ENCODE measurements at places on chromosomes 2 and 18. TPM values are rescaled to one million over a fixed set of nuclear protein-coding genes. Genes with fewer than 3 reads are reported as not detected.

- no peak for DNase-seq
Observed at GRCh38 chr2:207905546-207905945, 119.8 kb downstream of the PLEKHM3 start.

- no peak for DNase-seq
Observed at GRCh38 chr2:64019975-64020528, 824 bp upstream of the VPS54 start.

DNA sequence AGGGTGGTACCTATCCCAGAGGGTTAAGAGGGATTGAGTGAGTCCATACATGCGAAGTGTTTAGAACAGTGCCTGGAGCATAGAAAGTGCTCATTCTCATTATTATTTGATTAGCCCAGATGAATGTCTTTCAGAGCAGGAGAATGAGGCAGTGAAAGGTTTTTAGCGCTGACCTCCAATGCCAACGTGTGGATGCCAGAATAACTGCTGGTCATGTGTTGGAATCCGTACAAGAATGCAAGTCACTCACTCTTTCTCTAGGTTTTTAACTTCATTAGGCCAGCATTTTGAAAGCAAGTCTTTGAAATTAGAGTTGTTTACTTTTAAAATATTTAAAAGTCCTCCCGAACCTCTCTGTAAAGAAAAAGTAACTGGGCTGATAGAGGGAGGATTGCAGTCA lies 374.2 kb downstream of the EN1 start:
- no peak for DNase-seq

DNA sequence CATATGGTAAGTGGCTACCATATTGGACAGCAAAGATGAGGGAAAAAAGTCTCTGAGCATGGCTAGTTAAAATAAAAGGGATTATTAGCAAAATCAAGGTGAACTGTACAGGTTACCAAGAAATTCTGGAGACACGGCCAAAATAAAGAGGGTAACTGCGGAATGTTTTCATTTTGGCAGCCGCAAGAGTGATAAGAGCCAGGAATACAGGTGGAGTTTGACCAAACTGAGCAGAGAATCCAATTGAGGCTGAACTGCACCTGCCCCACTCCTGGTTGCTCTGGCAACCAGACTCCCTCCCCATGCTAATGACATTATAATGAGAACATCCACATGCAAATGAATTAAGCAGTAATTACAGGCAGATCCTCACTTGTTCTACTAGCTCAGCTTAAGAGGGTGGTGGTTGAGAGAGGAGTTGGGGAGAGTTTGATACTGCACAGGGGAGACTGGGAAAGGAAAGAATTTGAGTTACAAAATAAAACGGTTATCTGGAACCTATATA lies 18.8 kb upstream of the EPHA4 start:
- DNase-seq = no peak

- DNase-seq = peak; percentile 59
Observed at GRCh38 chr2:230160112-230160660, 59.6 kb downstream of the SP110 start.

DNA sequence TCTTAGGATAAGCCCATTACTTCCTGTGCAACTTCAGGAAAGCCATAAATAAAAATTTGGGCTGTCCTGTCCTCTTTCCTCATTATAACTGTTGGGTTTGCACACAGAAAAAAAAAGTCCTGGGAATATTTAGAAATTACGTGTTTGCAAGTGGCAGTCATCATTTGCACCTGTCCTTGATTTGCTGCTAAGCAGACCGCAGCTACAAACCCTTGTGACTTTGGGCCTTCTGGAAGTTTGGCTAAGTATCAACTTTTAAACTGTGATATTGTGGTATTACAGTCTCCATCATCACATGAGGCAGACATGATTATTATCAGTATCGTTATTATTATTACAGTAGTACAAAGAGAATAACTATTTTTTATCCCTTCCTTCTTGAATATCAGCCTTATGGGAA lies 260.7 kb upstream of the SESTD1 start:
- no peak for DNase-seq

DNA sequence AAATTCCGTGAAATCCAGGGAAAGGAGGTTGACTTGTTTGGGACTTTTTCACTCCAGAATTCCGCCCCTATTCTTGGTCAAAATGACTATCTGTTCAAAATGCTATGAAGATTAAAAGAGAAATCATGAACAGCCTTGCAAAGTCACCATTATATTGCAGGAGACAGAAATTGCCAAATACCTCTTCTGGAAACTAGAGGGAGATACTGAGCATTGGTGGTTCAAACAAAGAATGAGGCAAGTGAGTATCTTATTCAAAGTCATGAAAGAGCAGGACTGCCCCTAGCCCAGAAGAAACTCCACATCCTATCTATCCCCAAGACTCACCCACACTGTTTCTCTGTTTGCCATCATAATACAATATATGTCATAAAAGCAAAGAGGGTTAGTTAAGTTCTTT lies 862.3 kb upstream of the POU3F3 start:
- peak; percentile 38 for DNase-seq

DNA sequence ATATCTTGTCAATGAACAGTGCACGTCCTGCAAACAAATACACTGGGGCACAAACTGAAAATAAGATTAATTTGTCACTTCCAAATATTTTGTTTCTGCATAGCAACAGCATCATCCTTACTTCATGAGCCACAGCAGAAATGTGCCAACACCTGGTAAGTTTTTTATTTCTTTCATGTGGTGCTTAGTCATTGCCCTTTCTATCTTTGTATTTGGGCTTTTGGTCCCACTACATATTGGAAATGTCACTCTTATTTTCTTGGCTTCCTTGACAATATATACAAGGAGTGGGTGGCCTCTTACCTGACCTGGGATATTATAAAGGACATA lies 208.0 kb downstream of the RBM43 start:
- no peak for DNase-seq

DNA sequence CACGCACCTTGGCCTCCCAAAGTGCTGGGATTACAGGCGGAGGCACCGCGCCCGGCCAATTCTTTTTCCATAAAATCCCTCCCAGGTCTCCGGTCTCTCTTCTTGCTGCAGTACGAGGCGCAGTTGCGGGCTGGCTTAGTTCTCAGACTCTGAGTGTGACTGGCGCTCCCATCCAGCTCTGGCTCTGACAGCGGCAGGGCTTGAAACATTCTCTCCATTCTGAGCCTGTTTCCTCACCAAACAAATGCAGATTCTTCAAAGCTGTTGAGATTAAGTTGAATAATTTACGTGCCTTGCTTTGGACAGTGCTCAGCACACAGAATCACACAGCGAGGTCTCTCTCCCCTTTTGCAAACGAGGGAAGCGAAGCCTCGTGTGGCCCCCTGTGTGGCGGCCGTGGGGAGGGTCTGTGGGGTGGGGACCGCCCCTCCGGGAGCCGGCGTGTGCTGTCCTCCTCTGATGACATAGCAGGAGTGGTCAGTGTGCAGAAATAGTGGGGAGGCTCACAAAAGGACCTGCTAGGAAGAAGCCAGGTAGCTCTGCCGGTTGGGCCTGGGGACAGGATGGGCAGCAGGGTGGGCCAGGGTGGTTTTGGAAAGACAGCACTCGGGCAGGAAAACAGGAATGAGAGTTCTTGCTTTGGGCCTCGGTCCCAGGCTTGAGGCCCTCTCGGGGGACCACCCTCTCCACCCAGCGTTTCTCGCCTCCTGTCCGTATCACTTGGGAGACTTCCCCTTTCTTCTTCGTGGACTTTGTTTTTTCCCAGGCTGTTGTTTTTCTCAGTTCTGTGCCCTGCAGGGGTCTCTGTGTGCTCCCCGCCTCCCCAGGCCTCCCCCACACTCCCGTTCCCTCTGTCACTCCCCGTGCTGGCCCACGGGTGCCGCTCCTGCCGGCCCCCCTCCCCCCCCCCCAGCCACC lies 75.0 kb downstream of the KCNG2 start:
- no peak for DNase-seq

DNA sequence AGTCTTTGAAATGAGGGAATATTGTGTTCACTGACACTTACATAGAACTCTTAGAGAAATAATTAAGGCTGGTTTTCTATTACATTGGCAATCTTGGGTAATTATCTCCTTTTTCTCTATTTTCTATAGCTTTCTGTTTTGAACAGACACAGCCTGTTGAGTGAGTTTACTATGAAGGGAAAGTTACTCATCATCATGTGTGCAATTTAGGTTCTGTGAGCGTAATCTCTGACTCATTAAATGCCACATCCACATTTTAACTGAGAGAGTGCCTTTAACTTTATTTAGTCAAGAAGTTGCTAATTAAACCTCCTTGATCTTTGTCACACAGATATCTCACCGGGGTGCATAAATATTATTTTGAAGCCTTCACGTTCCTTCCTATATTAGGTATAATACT lies 174.0 kb upstream of the SLC8A1 start:
- no peak for DNase-seq

DNA sequence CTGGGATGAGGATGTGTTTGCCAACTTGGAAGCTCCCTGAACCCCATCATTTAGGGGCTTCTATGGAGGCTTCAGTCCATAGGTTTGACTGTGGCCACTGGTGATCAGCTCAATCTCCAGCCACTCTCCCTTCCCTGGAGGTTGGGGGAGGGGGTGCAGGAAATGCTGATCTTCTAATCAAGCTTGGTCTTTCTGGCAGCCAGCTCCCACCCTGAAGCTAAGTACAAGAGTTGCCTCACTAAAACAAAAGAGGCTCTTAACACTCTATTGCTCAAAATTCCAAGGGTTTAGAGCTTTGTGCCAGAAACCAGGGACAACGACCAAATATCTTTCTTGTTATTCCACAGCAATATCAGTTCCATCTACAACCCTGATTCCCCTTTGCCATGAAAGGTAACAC lies 19.4 kb upstream of the MPPE1 start:
- no peak for DNase-seq

DNA sequence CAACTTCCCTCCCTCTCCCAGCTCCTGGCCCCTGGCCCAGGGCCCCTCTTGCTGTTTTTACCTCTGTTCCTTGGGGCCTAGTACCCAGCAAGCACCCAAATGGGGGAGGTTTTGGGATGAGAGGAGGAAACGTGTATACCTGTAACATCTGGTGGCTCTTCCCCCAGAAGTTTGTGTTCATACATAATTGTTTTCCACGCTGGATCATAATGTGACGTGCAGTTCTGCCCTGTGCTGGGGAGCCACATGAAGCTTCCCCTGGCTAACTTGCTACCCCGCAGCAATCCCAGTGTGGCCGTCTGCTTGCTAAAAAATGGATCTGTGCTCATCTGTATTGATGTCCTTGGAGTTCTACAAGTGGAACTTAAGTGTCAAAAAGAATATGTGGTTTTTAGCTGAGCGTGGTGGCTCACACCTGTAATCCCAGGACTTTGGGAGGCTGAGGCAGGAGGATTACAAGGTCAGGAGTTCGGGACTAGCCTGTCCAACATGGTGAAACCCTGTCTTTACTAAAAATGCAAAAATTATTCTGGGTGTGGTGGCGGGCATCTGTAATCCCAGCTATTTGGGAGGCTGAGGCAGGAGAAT lies 36.5 kb downstream of the ANO7 start:
- DNase-seq = no peak

DNA sequence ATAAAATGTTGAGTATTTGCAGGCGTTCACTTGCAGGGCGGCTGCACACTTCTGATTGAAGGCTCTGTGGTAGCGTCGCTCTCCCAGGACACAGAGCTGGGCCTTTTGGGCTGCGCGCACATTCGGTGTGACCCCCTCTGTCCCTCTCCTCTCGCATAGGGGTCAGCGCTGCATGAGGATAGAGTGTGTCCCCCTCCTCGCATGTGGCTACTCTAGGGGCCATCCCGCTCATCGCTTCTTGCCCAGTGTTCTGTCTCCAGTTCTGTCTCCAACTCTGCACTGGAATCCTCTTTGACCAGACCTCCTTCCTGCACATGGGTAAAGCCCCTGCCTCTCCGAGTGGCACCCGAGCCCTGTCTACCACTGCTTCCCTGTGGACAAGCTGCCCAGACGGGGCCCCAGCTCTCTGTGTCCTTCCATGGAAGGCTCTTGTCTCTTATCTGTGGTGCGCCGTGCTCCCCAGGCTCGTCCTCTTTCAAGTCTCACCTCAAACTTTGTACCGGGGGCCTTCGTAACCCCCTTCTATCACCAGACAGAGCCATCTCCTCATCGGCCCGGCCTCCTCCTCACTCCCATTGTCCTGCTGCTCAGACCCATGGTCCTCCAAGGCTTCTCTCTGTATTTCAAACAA lies 278.0 kb upstream of the HDAC4 start:
- no peak for DNase-seq

Gene SPEG
- total RNA-seq = 6.7 TPM

GRCh38 chr18:63888470-63889190 lies 1.1 kb downstream of the SERPINB2 start:
- DNase-seq = no peak

- DNase-seq = no peak
Observed at GRCh38 chr2:66456183-66457041, 21.5 kb downstream of the MEIS1 start.

- no peak for DNase-seq
Observed at GRCh38 chr2:13917958-13918357, 714.6 kb upstream of the LRATD1 start.

GRCh38 chr2:191015239-191015638 lies 1.3 kb upstream of the STAT1 start:
- DNase-seq = no peak

GRCh38 chr2:39368846-39369245 lies 68.2 kb downstream of the MAP4K3 start:
- no peak for DNase-seq

DNA sequence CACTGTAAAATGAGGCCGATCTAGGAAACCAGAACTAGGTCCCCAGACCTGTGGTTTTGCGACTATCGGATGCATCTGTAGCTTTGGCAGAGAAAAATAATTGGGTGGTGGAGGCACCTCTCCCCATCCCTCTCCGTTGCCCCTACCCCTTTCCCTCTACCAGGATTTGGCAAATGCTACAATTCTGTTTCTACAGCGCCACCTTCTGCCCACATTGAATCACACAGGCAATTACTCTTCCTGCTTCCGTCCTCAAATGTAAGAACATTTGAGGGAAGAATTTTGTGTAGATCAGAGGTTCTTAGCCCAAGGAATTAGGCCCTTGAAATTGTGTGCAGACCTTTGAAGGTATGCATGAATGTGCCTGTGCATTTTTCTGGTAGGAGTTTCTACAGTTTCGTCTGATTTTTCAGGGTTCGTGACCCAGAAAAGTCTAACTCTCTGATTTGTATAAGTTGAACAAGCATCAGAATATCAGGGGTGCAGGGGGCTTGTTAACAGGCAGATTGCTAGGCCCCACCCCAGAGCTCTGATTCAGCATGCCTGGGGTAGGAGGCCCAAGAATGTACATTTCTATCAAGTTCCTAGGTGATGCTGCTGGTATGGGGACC lies 11.2 kb downstream of the ATP6V1B1 start:
- DNase-seq = peak; percentile 82

Gene SELENOI
- total RNA-seq = 32.9 TPM

DNA sequence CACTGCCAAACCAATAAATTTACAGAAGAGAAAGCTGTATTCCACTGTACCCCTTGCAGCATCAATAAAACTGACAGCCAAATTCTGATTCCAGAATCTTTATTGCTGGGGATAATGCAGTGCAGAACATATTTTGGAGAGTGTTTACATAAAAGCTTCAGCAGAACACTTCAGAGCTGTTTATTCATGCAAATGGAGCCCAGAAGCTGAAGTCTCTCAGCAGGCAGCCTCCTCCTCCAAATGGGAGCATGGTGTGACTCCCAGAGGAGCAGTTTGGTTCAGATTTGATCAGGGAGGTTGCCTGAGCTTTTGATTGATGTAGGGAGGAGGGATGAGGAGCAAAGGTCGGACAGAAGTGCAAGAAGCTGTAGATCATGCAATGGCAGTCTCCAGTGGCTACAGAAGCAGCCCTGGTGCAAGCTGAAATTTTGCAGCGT lies 22.4 kb downstream of the LHCGR start:
- DNase-seq = no peak

Gene PROC
- 1.3 TPM for total RNA-seq

- no peak for DNase-seq
Observed at GRCh38 chr2:29803537-29803936, 117.8 kb downstream of the ALK start.

Measured in HT-29 (cell line).